ENCODE measurements at places on chromosomes 6 and 20.

DNA sequence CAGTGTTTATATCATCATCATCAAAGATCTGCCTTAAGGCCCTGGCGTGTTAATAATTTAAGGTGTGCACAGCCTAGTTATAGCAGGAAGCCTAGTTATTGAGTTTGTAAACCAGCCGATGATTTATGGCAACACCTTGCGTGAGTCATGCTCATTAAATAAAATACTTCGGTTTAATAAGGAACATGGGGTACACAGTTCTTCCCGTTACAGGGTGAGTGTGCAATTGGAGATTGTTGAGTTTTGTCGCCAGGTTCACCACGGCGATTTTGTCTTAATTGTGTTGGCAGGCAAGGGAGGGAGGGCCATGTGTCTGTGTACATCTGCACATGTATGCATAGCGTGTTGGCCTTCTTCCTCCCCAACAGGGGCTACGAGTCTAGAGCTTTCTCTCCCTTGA is 104.0 kb downstream of the TFAP2A start:
- DNase-seq: no peak

GRCh38 chr6:151172751-151173150 is 67.0 kb upstream of the AKAP12 start:
- DNase-seq: no peak

DNA sequence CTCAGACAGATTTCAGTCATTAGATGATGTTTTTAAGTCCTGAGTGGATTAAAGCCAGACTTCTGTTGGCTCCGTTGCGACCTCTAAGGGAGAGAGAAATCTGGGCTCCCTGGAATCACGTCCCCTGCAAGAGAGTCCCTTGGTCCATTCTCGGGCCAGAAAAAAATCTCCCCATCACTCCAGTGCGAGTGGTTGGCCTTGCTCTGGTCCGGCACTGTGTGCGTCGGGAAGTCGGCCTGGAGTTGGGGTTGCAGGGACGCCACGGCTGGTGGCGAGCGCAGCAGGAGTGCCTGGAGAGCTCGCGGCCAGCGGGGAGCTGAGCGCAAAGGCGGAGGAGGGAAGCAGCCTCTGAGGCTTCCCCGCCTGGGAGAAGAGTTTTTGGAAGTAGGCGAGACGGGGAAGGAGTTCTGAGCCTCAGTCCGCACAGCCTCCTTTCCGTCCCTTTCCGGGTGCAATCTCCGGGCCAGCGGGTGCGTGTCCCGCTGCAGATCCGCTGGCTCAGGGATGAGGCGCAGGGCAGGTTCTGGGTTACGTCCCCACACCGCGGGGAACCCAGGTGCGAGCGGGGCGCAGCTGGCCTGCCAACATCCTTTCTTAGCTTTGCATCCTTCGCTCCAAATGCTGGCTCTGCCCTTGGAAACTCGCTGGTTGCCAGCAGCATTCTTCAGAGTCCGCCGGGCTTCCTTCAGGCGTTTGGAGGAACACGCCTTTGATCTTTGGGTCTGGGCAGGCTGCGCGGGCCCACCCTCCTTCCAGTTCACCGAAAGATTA is 6.8 kb downstream of the TCF21 start:
- no peak for DNase-seq

DNA sequence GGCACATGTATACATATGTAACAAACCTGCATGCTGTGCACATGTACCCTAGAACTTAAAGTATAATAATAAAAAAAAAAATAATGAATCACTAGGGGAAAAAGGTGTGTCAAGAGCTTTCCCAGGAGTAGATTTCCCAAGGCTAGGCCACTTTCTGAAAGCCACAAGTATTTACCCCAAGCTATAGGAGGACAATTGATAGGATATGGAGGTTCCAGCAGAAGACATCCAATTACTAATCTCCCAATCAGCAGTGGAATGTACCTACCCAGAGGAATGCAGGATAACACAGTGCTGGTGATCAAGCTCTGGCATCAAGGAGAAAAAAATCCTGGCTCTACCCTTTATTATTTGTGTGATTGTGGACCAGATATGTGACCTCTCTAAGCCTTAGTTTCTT is 562.7 kb downstream of the RFPL4B start:
- DNase-seq: no peak

GRCh38 chr6:11036977-11037430 is 7.1 kb downstream of the ELOVL2 start:
- DNase-seq: no peak

GRCh38 chr6:151514000-151514730 is 20.3 kb downstream of the CCDC170 start:
- no peak for DNase-seq

- DNase-seq: no peak
Measured at GRCh38 chr6:57104336-57104735, 14.3 kb downstream of the ZNF451 start.

GRCh38 chr20:15081261-15081660 is 743.8 kb upstream of the FLRT3 start:
- peak; percentile 19 for DNase-seq

GRCh38 chr6:30782425-30783014 is 38.2 kb upstream of the IER3 start:
- DNase-seq: no peak

GRCh38 chr6:142868917-142869316 is 76.1 kb downstream of the HIVEP2 start:
- DNase-seq: no peak

- DNase-seq: peak; percentile 72
Measured at GRCh38 chr6:35601331-35602132, 87.2 kb downstream of the FKBP5 start.

DNA sequence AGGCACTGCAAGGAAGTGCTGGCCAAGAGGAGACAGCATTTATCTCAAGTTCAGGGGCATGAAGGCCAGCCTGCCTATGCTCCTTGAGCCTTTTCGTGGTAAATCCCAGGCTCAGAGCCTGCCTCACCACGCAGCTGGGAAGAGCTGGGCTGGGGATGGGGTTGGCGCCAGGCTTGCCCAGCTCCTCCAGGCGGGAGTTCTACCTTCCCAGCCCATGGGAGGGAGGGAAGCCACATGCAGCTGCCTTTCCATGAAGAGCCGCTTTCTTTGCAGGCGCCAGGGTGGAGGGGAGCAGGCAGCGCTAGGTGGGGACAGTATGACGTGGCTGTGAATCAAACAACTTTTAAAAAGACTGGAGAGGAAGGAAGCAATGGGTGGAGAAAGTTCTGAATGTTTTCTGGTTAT is 19.5 kb upstream of the SIRT5 start:
- peak; percentile 69 for DNase-seq

DNA sequence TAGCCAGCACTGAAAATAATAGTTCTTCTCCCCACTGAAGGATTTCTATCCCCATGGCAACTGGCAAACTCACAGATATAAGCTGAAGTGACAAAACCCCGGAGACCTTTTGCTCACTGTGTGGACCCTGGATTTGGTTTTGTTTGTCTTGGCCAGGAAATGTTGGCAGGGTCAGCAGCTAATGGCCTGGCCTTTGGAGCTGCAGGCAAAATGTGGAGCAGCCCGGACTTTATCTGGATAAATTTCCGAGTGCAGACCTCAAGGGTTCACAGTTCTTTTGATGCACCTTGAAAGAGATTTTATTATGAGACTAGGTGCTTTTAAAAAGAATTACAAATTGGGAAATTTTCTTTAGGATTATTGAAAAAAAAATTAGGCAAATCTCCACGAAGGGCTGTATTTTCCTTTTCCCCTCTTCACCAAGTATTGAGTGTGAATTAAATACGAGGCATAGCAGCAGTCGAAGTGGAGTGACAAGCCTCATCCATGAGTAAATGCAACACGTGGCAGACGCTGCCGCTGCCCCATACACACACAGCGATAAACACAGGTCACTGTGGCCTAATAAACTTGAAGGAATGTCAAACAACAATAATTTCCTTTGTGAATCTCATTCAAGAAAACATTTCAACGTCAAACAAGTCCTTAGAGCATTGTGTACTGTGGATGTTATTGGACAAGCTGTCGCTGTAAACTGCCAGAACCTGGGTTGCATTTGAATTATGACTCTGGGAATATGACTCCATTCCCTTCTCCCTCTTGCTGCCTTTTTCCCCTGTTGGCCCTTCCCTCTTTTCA is 35.1 kb upstream of the CCN6 start:
- peak; percentile 73 for DNase-seq

DNA sequence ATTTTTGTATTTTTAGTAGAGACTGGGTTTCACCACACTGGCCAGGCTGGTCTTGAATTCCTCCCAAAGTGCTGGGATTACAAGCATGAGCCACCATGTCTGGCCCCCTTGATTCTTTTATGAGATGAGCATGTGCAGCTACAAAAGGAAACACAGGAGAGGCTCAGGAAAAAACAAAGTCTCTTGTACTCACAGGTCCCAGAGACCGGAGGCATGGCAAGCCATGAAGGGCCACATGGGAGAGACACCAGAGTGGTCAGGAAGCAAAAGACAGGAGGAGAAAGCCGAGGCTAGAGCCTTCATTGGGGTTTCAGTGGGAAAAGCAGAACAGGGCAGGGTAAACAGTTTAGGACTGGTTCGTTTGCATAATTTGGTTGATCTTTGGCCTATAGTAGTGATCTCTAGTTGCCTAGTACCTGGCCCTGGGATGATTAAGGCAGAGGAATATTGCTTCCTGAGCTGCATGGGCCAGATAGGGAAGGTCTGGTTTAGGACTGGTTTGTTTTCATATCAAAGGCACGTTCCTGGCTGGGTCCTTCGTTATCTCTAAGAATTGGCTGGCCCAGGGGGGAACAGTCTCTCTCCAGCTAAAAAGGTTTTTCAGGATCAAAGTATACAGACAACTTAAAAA is 48.2 kb upstream of the PRND start:
- DNase-seq: no peak

DNA sequence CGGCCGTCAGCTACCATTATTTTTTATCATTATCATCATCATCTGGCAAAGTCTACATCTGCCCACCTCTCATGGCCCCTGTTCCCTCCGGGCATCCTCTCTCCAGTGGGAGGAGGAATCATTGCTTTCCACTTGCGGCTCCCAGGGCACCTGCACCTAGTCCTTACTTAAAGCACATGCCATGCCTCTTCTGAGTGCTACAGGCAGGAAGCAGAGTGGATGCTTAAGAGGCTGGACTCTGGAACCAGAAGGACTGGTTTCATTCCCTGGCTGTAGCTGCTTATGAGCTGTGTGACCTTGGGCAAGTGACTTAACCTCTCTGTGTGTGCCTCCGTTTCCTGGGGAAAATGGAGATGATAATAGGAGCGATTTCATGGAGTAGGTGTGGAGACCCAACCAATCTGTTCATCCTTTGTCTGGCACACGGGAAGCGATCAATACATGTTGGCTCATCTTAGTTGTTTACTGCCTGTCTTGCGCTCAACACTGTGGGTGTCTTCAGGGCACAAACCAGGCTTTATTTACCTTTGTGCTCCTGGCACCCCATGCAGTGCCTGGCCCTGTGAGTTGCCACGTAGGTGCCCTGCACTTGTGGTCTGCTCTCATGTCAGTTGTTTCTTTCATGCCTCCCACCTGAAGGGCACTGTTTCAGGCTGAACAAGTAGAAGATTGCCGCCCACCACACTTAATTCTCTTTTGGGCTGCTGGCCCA is 317.0 kb upstream of the SULF2 start:
- DNase-seq: no peak
